Endothelial cell of umbilical vein (primary cell): ENCODE measurements at places on chromosomes 5 and 9. TPM values are rescaled to one million over a fixed set of nuclear protein-coding genes. Genes with fewer than 3 reads are reported as not detected.
A peak's percentile ranks its signal among the peaks of the same experiment; 100 is the strongest.

GRCh38 chr5:56760723-56761122 lies 54.6 kb upstream of the MAP3K1 start:
- peak; percentile 50 for DNase-seq

- DNase-seq = no peak
Observed at GRCh38 chr5:74767579-74767913, 497 bp downstream of the NSA2 start.

- DNase-seq = no peak
Observed at GRCh38 chr5:154482528-154483449, 4.8 kb upstream of the HAND1 start.

SLCO6A1 gene
- total RNA-seq = not detected in 2 replicates

SLC12A7 gene
- total RNA-seq = 28.7 and 38.8 TPM in 2 replicates

FOXD4L6 gene
- 0.35 TPM in 1 of 2 replicates, not detected in the other for total RNA-seq

FAM153A gene
- total RNA-seq = not detected in 2 replicates

ANKRD33B gene
- 4.4 and 5.4 TPM in 2 replicates for total RNA-seq

ANXA2R gene
- 6.6 and 8.1 TPM in 2 replicates for total RNA-seq

ADGRV1 gene
- 0.11 and 0.12 TPM in 2 replicates for total RNA-seq

PCDHB2 gene
- 0.23 and 0.58 TPM in 2 replicates for total RNA-seq

FLT4 gene
- 66.5 and 71.5 TPM in 2 replicates for total RNA-seq
